ENCODE measurements at places on chromosomes 2 and 18.

- DNase-seq = no peak
Observed at GRCh38 chr2:31896293-31896692, 114.5 kb downstream of the MEMO1 start.

DNA sequence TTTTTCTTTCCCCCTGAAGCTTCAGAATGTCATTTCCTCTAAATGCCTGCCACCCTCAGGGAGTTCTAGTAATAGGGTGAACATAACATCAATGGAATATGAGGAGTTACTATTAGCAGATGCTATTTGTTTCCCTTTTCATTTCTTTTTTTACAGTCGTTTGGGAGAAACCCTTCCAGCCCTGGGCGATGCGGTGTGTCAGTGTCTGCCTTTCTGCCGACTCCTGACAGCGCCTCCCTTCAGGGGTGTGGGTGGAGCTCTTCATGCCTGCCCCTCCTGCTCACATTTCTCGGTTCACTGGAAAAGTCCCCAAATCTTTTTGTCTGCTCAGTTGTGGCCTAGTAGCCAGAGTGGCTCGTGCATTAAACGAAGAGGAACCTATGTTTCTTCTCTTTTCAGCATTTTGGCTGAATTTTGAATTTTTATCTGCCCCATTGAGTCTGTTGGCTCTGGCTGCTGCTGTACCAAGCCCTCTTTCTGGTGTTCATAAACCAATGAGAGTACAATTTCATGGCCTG is 72.3 kb downstream of the FMNL2 start:
- peak; percentile 1 for DNase-seq

DNA sequence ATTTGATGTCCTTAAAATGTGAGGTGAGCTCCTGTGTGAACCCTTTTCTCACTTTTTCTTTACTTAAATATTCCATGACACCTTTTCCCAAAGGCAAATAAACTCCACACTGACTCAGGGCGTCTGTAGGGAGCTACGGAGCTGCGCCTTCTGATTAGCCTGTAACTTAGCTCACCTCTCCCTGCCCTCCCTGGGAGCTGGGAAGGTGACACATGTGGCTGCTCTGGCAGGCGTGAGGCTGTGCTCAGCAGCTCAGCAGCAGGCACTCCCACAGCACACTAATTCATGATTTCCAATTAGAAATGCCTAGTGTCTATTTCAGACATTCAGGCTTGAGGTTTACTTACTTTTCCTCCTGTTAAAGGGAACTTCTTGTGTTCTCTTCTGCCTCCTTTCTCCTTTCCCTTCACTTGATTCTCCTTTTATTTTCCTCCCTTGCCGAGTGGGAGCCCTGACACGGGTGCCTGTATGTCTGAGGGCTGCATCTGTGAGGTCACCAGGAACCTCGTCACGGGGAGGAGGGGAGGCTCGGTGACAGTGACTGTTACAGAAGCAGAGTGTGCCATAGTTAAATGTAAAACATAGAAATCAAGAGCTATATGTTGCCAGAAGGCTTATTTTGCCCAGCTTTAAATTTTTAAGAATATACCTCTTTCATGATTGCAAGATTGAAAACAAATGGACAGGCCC is 437.1 kb downstream of the DCDC2C start:
- DNase-seq = no peak

DNA sequence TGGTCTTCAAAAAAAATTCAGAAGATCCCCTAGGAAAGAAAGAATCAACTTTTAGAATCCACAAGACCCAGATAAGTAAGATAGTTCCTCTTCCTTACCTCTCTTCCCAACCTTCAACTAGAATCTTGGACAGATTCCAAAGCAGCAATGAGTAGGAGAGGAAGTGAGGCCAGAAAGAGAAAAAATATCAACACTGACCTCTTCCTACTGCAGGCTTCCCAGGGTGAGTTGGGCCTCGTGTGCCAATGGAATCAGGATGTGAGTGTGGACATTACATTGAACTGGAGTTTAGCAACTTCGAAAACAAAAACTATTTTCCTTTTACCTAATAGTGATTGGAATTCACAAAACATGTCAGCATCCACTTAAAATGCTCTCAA is 102.5 kb upstream of the PIEZO2 start:
- DNase-seq = no peak

DNA sequence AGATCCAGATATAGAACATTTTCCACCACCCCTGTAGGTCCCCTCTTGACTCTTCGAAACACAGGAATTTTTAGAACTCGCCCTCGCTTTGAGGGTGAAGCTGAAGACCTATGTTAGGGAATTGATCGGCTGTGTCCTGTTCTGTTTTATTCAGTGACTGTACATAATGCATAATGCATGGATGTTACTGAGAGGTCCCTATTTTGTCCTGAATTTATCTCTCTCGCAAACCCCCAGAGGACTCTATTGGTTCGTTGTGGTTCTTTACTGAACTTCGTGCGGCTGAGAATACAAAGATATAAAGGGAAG is 431 bp upstream of the EIF5B start:
- DNase-seq = no peak

DNA sequence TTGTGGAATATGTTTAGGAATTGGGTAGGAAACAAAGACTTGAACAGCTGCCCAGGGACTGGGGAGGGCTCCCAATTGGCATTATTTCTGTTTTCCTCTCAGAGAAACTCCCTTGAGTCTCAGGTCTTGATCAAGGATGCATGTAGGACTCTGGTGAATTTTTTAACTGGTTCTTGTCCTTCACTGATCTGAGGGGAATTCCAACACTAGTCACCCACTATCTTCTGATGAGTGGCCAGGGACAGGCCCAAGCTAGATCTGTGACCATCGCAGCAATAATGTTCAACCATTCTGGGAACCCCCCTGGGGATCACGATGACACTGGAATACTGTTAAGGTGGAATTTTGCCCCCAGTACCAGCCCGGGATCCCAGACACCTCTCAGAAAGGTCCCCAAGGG is 132.0 kb downstream of the SH3BP4 start:
- no peak for DNase-seq

GRCh38 chr2:9995059-9995458 is 43.6 kb downstream of the GRHL1 start:
- DNase-seq = no peak

DNA sequence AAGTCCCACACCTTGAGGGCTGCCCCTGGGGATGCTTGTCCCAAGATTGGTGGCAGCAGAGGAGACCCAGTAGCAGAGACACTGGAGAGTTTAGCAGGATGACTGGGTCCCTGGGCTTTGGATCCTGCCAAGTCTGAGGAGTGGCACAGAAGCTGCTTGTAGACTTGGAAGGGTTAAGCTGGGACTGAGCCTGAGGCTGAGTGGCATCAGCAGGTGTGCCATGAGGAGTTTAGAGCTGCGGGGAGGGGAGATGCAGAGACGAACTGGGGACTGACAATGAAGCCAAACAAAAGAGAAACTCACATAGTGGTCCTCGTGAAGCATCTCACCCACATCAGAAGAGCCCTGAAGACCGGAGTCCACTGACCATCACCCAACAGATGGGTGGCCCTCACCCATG is 329.7 kb upstream of the KLHL29 start:
- DNase-seq = no peak

DNA sequence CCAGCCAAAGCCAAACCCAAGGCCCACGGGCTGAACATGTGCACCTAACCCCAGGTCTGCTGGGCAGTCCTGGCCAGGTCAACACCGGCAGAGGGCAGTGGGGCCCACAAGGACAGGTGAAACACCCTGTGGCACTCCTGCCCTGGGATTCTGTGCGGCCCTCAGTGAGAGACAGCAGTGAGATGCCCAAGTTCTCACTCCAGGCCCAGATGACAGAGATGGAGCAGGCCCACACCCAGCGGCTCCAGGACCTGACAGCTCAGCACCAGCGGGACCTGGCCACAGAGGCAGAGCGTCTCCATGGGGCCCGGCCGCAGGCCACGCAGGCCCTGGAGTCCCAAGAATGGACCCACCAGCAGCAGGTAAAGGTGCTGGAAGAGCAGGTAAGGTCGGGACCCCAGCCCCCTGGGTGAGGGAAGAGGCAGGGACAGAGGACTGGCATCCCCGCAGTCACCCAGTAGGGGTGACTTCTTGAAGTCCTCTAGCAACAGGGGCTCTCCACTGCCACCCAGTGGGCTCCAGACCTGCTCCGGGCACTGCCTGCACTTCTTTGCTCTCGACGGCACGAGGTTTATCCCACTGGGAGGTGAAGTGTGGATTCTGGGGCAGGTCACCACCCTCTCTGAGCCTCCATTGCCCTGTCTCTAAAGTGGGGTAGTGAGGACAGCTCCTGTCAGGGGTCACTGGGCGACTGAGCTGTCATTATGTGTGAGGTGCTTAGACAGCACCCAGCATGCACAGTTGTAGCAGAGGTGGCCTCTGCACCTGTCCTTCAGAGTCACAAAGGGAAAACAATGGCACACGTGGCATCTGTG is 8.8 kb upstream of the SNED1 start:
- no peak for DNase-seq

GRCh38 chr2:57182916-57183315 is 863.7 kb upstream of the VRK2 start:
- no peak for DNase-seq

DNA sequence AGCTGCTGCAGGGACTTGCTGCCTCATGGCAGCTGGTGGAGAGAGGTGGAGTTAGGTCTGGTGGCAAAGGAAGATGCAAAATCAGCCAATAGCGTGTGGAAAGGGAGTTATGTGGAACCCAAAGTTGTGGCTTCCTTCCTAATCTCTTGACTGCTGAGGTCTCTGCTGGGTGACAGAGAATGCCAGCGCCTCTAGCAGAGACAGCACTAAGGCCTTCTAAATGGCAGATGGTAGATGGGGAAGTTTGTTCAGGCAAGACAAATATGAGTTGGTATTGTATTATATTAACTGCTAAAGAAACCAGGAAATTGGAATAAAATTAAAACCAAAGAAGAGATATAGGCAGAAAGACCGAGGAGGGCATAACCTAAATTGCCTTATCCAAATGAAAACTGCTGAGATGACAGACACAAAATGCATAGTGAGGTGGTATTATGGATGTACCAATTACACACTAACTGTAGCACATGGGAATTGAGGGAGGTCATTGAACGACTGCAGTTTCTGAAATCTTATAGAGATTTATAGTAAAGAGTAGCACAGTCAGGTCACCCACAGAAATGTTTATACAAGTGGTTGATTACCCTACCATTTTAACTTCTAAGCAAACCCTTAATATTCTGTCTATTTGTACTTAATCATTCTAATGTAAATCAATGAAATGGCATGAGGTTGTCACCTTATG is 246.6 kb upstream of the SESTD1 start:
- no peak for DNase-seq

- DNase-seq = no peak
Observed at GRCh38 chr2:120110507-120110906, 97.6 kb downstream of the EPB41L5 start.

DNA sequence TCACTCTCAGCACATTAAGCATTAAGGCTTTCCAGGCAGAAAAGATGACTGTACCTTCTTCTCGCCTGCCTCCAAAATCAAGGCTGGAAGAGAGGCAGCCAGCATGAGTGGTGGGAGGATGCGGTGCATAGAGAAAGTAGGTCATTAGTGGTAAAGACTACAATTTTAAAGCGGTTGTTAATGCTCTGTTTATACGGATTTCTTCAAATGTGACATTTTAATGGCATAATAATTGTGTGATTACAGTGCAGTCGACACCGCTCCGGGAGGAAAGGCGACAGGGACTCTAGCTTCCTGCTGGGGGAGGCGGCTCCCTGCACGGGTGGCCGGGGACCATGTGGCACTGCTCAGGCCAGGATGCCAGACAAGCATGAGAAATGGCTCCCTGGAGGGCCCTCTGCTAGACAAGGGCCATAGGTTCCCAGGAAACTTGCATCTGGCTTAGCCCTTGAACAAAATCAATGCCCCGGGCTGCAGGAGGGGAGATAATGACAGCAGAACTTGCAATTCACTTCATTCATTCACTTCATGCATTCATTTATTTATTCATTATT is 129.6 kb downstream of the GALNT14 start:
- DNase-seq = no peak

- DNase-seq = no peak
Observed at GRCh38 chr18:78527984-78528383, 451.6 kb upstream of the SALL3 start.

DNA sequence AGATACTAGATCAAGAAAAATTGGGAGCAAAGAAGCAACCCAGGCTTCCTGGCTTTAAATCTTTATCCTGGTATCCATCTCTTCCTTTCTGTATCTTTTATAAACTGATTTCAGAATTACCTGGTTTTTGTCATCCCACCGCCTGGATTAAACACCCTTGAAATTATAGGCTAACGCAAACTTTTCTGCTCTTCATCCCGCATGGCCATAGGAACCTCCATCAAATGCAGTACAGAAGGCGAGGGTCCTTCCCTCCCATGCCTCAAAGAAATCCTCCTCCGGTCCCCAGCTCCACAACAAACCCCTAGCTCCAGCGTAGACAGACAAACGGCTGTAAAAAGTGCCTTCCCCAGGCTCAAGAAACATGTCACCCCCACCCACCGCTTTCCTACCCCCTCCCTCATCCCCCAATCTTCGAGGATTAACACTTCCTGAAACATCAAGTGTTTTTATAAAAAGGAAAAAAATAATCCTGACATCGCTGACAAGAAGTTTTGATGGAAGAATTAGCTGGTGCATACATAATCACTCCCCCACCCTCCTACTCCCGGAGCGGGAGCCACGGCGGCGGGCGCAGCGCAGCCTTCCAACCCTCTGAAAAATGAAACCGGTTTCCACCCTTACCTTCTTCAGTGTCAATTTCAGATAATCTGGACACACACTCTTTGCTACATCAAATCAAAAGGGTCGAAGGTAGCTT is 7.6 kb downstream of the DLX1 start:
- no peak for DNase-seq

GRCh38 chr2:230459216-230459615 is 43.2 kb downstream of the SP100 start:
- DNase-seq = no peak

DNA sequence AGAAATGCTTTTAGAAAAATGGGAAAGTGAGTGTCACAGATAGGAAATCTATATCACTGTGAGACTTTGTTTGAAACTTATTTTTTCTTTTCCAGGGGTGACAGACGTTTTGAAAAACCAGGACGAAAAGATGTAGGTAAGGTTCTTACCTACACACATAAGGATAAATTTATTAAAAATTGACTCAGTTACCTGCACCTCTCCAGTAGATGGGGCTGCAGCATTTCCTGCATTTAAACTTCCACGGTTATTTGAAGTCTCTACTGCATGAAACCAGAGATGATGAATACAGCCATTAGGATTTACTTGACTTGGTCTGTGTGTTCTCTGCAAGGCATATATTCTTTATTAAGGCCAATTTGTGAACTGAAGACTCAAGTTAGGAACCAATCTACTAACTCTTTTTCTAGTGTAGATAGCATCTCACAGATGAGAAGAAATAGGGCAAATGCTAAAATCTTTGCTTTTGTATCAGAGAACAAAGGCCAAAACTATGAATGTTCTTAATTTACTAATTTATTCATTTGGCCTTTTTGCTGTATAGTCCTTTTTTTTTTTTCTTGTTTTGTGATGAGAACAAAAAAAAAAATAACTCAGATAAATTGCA is 15.0 kb downstream of the KCNJ13 start:
- no peak for DNase-seq

GRCh38 chr18:22559414-22560274 is 141.9 kb upstream of the CTAGE1 start:
- DNase-seq = no peak

- no peak for DNase-seq
Observed at GRCh38 chr2:1803217-1804110, 59.1 kb upstream of the PXDN start.
